ENCODE measurements at places on chromosomes 6 and 20.

GRCh38 chr6:148548749-148549140 lies 198.1 kb upstream of the UST start:
- no peak for DNase-seq

- peak; percentile 98 for DNase-seq
These were observed at the start of gene ILRUN for GRCh38 chr6:34696739-34697543. Gene ILRUN (minus strand): TSS chr6:34696767. CDS start chr6:34696603, 164 bp downstream.

DNA sequence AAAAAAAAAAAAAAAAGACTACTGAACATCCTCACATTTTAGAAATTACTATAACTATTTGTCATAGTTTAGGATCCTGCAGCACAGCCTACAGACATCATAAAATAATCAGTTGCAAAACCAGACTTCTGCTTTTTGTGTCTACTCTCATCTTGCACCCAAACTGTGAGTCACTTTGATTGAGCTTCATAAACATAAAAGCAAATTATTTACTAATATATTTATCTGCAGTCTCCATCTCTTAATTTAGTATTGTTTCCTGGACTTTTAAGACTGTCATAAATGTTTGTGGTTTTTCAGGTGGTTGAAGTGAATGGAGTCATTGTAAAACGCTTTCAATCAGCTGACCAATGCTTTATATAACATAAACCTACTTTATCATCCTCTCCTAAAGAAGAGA lies 14.8 kb upstream of the CALHM6 start:
- peak; percentile 73 for DNase-seq

DNA sequence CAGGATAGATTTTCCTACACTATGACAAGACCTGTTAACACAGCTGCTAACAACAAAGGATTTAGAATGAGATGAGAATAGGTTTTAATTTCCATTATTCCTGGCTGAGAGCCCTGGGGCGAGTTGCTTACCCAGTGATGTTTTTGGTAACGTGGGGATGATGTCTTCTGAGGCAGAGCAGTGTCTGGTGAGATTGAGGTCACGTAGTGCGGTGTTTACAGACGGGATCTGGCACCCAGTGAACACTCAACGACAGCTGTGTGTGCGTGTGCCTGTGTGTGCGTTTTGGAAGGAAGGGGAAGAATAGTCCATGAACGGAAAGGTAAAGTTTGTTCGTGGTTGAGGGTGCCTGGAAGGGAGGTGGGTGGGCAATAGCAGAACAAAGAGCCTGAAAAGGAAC lies 384.7 kb downstream of the C6orf118 start:
- no peak for DNase-seq

DNA sequence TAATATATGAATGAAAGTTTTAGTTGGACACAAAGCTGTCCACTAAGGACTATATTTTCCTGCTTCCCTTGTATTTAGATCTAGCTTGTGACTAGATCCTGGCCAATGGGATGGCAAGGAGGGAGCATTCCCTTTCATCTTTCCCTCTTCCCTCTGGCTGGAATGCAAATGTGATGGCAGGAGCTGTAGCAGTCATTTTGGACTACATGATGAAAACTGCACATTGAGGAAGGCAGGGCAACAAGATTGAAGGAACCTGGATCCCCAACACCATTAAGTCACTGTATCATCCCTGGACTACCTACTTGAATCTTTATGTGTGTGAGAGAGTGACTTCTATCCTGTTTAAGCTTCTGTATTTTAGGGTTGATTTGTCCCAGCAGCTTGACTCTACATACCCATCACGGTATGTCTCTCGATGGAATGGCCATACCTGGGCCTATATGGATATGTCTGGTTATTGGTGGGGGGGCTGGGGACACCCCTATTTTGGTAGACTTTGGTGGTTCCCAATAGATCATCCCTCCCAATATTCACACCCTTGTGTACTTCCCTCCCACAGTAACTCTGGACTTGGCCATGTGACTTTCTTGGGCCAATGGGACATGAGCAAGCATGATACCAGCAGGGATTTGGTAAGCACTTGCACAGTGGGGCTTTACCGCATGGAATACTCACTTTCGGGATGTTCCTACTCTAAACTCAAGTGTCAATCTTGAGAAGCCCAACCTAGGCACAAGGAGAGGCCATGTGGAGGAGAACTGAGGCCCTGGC lies 128.5 kb downstream of the VEGFA start:
- DNase-seq = no peak

DNA sequence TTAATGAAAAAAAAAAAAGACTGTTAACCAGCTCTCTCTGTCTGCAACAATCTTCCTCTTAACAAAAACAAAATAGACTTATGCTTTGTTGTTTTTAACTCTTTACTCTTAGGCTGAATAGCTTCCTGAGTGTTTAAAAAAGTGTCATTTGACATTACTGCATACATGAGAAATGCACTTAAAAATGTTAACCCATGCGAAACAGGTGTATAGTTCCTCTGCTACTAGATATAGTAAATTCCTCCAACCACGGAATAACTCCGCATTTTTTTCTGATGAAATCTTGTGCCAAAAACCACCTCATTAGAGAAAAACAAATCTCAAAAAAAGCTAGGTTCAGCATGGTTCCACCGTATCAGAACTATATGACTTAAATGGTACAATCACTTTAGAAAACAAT lies 426.0 kb downstream of the ADGRB3 start:
- no peak for DNase-seq

- no peak for DNase-seq
These were observed 90.4 kb downstream of the SERAC1 start for GRCh38 chr6:158077676-158078075.

- no peak for DNase-seq
These were observed 49.8 kb upstream of the RUNX2 start for GRCh38 chr6:45278367-45278766.

GRCh38 chr20:43710370-43711044 lies 16.3 kb downstream of the GTSF1L start:
- DNase-seq = no peak

DNA sequence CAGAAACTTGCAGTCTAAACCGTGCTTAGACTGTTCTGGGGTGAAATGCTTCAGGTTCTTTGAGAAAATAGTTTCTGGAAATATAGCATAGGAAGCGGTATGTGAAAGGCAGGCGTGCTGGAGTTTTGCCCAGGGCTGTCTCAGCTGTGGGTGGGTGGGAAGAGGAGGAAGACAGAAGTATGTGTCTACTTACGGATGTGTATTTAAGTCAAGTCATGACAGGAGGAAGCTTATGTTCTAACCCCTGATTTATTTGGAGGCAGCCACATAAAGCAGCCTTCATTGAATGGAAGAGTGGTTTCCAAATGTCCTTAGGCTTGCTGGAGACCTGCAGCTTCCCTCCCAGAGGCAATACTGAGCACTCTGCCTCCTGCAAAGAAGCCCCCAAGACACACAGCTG lies 345.8 kb upstream of the PRND start:
- DNase-seq = peak; percentile 74

DNA sequence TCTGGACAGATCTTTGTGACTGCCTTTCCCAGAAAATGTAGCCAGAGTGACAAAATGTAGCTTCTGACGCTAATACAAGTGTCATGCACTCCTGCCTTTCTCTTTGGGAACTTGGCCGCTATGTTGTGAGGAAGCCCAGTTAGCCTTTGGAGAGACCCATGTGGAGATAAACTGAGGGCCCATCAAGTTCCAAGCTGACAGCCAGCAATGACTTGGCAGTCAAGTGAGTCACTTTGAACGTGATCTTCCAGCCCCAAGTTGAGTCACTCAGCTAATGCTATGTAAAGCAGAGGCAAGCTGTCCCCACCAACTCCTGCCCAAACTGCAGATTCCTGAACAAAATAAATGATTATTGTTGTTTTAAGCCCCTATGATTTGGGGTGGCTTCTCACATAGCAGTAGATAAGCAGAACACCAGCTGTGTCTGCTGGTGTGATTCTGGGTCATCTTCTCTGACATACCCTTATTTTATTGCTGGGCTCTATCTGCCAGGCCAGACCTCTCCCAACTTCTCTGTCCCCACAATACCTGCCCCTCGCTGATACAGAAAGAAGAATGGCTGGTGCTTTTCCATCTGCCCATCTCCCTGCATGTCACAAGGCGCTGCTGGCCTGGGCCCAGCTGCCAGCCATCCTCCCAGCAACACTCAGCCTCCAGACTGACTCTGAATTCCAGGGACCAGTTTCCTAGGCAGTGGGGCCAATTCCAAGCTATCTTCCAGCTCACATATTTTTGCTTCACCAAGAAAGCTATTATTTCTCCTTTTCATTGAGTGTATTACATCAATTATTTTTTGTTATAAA lies 274.8 kb downstream of the LRFN2 start:
- no peak for DNase-seq

DNA sequence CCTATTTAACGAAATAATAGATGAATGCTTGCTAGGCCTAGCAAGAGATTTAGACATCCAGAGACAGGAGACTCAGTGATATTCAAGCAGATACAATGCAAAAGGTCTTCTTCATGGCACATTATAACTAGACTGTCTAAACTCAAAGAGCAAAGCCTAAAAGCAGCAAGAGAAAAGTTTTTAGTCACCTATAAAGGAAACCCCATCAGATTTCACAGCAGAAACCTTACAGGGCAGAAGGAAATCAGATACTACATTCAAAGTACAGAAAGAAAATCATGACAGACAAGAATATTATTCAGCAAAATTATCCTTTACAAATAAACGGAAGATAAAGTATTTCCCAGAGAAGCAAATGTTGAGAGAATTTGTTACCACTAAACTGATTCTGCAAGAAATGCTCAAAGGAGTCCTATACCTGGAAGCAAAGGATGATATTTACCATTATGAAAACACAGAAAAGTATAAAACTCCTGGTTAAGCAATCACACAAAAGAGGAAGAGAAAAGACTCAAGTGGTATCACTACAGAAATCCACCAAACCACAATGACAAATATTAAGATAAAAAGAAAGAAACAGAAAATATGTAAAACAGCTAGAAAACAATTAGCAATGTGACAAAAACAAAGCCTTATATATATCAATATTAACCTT lies 333.7 kb downstream of the MEI4 start:
- peak; percentile 7 for DNase-seq

- no peak for DNase-seq
These were observed 111.9 kb upstream of the FOXQ1 start for GRCh38 chr6:1200081-1200408.

DNA sequence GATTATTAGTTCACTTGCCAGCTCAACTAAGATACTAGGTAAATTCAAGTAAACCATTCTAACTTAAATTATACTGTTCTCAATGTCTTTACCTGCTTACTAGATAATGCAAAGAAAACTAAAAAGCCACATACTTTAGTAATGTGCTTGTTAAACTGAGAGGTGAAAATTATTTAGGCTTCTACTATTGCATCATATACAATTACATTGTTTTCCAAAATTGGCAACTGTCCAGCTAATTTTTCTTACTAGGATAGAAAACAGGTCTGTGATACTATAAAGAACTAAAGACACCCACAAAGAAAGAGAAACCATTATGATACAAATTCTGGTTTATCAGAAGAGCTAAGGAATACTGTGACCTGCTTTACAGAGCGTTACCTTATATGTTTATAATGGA lies 45.6 kb upstream of the ALDH8A1 start:
- no peak for DNase-seq

GRCh38 chr6:142544199-142544838 lies 242.5 kb downstream of the ADGRG6 start:
- DNase-seq = no peak

- DNase-seq = peak; percentile 96
These were observed at the start of gene CST7 for GRCh38 chr20:24948939-24949679. Gene CST7 (plus strand): TSS chr20:24949269. CDS start chr20:24949506, 237 bp downstream.

GRCh38 chr20:38748861-38749149 lies 545 bp downstream of the ACTR5 start:
- peak; percentile 35 for DNase-seq

GRCh38 chr6:20458027-20458894 lies 56.6 kb downstream of the E2F3 start:
- DNase-seq = peak; percentile 93

DNA sequence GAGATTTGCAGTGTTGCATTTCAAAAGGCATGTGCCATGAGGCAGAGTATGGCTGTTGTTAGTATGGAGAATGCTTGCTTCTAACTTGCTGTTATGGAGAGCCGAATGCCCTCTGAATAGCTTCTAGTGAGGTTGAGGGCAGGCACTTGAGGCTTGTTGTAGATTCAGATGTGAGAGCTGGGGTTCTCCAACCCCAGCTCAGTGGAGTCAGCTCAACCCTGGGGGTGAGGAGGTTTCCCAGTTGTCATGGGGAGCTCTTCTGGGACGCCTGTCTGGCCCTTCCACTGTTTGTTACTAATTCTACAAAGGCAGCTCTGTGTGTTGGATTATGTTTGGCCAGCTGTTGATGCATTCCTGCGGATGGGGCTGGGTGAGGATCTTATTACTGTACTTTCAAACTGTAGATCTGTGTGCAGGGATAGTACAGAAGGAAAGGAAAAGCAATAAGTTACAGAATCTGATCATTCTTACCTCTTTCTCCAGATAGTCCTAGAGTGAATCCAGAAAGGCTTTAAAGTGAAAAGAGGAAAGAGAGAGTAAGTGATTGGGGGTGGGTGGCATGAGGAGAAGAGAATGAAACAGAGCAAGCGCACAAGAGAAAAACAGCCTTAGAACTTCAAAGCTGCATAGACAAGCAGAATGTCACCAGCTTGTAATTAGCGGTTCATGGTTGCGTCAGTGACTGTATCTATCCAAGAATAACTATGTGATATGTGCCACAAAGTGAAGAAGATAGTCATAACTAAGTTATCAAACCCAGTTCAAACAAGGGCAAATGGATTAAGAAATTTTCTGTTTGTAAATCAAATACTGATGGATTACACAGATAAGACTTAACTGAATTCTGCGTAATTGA lies 148.7 kb downstream of the PRL start:
- DNase-seq = peak; percentile 15

DNA sequence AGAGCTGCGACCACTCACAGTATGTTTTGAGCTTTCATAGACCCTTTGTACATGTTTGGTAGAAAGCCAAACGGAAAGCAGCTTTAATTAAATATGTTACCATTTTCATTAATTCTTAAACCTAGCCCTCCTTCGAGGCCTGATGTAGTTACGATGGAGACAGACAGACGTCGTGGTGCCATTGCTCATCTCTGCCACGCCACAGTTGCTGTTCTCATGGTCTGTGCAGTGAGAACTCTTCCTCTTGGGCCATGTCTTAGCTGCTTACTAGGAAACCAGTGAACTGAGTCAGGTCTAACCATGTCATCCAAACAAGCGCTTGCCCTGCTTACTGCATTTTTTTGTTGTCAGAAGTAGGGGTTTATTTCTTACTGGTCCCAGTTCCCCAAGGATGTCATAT lies 62.8 kb downstream of the SNX9 start:
- no peak for DNase-seq

DNA sequence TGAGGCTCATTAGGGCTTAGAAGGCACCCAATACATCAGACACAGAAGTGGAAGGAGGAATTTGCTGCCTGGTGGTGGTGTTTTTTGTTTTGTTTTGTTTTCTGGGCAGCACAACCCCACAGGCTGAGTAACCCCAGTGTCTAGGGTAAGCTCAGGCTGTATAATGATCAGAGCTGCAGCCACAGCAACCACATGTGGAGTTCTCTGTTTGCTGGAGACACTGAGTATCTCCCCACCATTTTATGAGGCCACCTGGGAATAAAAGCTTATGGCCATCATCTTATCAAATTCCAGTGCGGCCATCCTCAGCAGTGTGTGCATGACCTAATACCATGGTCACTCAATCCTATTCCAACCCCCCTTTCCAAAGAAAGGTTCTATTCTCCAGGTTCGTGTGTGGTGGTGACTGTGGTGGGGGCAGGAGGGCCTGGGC lies 3.4 kb upstream of the DLL1 start:
- no peak for DNase-seq

- no peak for DNase-seq
These were observed 57.4 kb downstream of the PRL start for GRCh38 chr6:22239261-22239921.
